ENCODE measurements at places on chromosomes 5 and 9.

GRCh38 chr5:139646912-139647505, 1.1 kb upstream of the CXXC5 start:
- DNase-seq, result peak; percentile 67

DNA sequence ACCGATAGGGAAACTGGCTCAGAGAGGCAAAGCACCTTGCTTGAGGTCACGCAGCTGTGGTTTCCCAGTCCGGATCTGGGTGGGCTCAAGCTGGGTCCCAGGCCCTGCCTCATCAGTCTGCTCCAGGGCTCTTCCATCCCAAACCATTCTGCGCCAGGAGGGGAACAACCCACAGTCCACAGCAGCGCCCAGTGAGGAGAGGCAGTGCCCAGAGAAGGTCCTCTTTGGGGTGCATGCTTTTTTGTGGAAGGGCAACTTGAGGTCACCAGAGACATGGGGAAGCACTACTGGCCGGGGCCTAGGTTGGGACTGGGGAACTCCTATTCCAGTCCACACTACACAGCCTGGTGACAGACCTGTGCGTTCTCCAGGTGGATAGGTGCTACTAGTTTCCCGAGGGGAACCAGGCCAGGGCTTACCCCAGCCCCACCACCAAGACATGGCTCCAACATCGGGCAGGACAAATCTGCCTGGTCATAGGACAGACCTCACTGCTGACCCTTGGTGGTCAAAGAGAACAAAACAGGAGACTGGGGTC, 62.5 kb upstream of the RNF130 start:
- DNase-seq, result no peak

DNA sequence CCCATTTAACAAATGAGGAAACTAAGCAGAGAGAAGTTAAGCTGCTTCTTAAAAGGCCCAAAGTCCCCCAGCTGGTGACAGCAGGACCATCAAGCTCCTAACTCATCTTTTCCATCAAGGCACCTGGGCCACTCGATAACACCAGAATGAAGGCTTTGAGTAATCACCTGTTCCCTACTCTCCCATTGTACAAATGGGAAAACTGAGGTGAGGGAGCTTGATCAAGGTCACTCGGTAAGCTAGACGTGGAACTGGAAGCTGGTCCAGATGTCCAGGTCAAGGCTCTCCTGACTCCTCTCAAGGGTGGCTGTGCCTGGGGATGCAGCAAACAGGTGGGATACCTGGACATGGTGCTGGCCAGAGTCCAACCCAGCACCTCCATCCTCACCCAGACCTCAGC, 90.6 kb upstream of the SHB start:
- no peak for DNase-seq

- DNase-seq, result no peak
Measured at GRCh38 chr5:101045689-101046088, 142.6 kb upstream of the ST8SIA4 start.

DNA sequence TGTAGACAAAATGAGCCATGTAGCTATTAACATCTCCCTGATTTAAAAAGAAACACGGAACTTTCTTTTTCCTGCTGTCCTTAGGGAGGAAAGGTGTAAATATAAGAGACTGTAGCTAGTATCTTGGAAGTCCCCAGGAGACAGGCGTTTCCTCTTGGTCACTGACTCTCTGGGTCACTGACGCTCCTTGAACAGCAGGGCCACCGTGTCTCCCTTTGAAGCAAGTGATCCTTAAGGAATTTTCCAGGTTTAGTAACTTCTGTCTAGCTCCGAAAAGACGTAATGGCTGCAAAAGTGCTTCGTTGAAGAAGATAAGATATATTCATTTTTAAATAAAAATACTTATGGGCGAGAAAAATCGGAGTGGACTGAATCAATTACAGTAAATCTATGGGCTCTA, 745 bp upstream of the CLTA start:
- no peak for DNase-seq

Data from sciatic nerve (tissue), 2 donors.